Breast epithelium (tissue), 4 donors: ENCODE measurements at places on chromosomes 16 and 17. TPM values are rescaled to one million over a fixed set of nuclear protein-coding genes. Genes with fewer than 3 reads are reported as not detected.

DNA sequence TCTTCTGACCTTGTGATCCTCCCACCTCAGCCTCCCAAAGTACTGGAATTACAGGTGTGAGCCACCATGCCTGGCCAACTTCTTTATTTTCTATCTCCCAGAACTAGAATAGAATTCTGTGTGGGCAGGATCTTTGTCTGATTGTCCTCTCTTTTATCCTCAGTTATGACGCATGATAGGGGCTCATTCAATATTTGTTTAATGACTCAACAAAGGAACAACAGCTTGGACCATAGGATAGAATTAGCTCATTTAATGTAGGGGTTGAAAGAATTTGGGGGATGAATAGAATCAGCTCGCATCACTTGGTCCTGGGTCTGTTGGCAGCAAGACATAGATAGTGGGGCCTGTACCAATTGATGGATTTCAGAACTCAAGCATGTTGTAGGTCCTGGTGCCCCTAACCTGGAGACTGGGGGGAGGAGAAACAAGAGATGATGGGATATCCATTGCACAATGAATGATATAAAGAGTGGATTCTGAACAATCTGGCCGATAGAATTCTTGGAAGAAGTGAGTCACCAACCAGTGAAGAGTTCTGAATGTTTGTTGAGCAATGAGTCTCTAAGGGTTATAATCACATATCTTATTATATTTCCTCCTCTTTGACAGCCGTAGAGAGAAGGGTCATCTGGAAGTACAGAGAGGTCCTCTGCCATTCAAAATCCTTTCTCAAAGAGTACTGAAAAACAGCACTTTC lies 250.2 kb downstream of the HS3ST4 start:
- H3K36me3 ChIP-seq, result no peaks in the 10 kb centered on the region
- no peaks in the 10 kb centered on the region for H3K4me1 ChIP-seq
- no peak overlapping the region for H3K27ac ChIP-seq
- no peaks in the 10 kb centered on the region for H3K27me3 ChIP-seq

GRCh38 chr17:11598274-11599221 lies at the start of gene DNAH9:
DNAH9 (plus strand) TSS chr17:11598470; CDS start chr17:11598499, 29 bp downstream.
- H3K27me3 ChIP-seq, result no peaks in the 10 kb centered on the region
- no peaks in the 10 kb centered on the region for H3K4me1 ChIP-seq
- DNase-seq, result peak; percentile 99
- H3K27ac ChIP-seq, result peak within 1 kb of the TSS; percentile 93
- H3K4me3 ChIP-seq, result peak within 1 kb of the TSS; percentile 77
- H3K36me3 ChIP-seq, result no peaks in the 10 kb centered on the region

GRCh38 chr16:79599837-79600637 lies 500 bp downstream of the MAF start:
- no peaks in the 10 kb centered on the region for H3K27me3 ChIP-seq
- H3K27ac ChIP-seq, result peak overlapping the region; percentile 95
- no peaks in the 10 kb centered on the region for H3K36me3 ChIP-seq

DNA sequence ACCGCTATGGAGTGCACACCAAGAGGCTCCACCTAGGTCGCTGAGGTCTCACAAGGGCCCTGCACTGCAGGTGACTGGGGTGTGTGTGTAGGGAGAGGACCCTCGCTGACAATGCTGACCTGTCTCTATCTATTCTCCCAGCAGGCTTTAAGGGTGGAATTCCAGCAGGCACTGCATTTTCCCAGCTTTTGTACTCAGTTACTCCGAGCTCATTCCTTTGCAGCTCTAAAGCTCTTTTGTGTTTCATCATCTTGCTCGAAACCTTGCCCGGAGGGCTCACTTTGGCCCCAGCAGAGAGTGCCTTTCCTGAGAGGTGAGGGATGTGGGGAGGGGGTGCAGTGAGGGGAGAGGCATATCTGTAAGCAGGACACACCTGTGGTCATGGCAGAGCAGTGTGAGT lies 39.3 kb downstream of the SMPD3 start:
- H3K36me3 ChIP-seq, result no peaks in the 10 kb centered on the region
- no peaks in the 10 kb centered on the region for H3K27me3 ChIP-seq
- DNase-seq, result no peak
- no peak overlapping the region for H3K27ac ChIP-seq

SLC39A11 gene
- 47.0 TPM for total RNA-seq

- H3K27ac ChIP-seq, result no peak overlapping the region
- H3K4me3 ChIP-seq, result no peak overlapping the region
- H3K27me3 ChIP-seq, result no peaks in the 10 kb centered on the region
- no peaks in the 10 kb centered on the region for H3K36me3 ChIP-seq
These were observed 79.9 kb downstream of the MRC2 start for GRCh38 chr17:62707425-62707739.

TSNAXIP1 gene
- total RNA-seq, result 1.1 TPM

DNA sequence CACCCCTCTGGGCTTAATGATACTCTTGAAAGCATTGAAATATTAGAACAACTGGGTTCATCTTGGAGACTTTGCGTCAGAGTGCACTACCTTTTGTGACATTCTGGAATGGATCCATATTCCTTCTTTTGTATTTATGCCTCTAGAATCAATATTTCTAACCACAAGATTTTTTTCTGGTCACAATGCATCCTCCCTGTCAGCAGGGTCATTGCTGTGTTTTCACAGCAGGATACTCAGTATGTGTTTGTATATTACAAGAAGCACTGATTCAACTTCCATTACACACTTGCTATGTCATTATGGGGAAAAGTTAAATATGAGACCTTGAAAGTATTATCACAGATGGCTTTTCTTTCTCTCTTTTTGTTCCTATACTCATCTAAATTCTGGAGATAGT lies 370.0 kb downstream of the HS3ST3B1 start:
- no peak overlapping the region for H3K27ac ChIP-seq
- no peaks in the 10 kb centered on the region for H3K36me3 ChIP-seq
- no peaks in the 10 kb centered on the region for H3K4me1 ChIP-seq
- no peaks in the 10 kb centered on the region for H3K27me3 ChIP-seq

TMEM132E gene
- under 0.01 TPM for total RNA-seq

ST6GALNAC1 gene
- 1.3 TPM for total RNA-seq

DNA sequence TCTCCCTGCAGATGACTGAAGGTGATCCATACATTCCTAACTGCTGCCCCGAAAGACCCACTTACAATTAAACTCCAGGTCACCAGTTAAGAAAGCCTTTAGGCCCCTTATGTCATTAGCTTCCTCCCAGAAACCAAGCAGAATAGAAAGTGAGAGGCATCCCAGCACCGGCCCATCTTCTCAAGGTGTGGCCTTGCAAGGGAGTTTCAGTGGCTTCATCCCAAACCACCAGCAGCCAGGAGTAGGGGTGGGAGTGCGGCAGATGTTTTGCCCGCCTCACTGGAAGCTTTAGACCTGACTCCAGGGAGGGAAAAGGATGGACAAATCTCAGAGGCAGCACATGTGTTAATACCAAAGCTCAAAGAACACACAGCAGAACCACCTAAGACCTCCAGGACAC lies 5.1 kb downstream of the ZFHX3 start:
- no peak overlapping the region for H3K27ac ChIP-seq
- no peaks in the 10 kb centered on the region for H3K27me3 ChIP-seq
- no peak overlapping the region for H3K4me3 ChIP-seq
- DNase-seq, result no peak
- no peaks in the 10 kb centered on the region for H3K4me1 ChIP-seq

NQO1 gene
- total RNA-seq, result 188 TPM

GRCh38 chr17:79473876-79474440 lies 136.9 kb downstream of the RBFOX3 start:
- no peak overlapping the region for H3K4me3 ChIP-seq
- H3K27me3 ChIP-seq, result peaks cover 29% of the 10 kb centered on the region

MT1A gene
- total RNA-seq, result 97.8 TPM

GRCh38 chr17:30790279-30790678 lies 34.2 kb downstream of the CRLF3 start:
- H3K4me1 ChIP-seq, result no peaks in the 10 kb centered on the region
- no peaks in the 10 kb centered on the region for H3K27me3 ChIP-seq

GRCh38 chr17:74981979-74982662 lies 5.3 kb upstream of the CDR2L start:
- peak overlapping the region; percentile 51 for H3K4me3 ChIP-seq
- no peaks in the 10 kb centered on the region for H3K27me3 ChIP-seq
- H3K4me1 ChIP-seq, result no peaks in the 10 kb centered on the region
- peak; percentile 60 for DNase-seq

FTSJ3 gene
- total RNA-seq, result 55.4 TPM

GRCh38 chr16:66451548-66451947 lies 24.5 kb downstream of the BEAN1 start:
- no peak for DNase-seq
- H3K36me3 ChIP-seq, result no peaks in the 10 kb centered on the region
- no peaks in the 10 kb centered on the region for H3K4me1 ChIP-seq
- no peak overlapping the region for H3K4me3 ChIP-seq
- no peaks in the 10 kb centered on the region for H3K27me3 ChIP-seq

DNA sequence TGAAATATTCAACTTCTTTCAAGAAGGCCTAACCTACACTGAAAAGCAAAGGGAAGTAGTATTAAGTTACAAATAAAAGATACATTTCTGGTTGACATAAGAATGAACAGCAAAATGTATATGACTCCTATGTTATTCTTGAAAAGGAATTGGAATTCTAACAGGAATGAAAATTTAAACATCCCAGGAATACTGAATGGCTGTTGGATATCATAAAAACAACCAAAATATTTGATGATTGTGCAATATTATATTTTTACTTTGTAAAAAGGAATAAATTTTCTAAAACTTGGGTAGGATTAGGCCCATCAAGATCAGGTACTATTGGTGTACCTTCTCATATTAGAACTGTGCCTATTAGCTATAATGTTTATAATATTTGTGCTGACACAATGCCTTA lies 50.0 kb downstream of the CYB5B start:
- no peak overlapping the region for H3K27ac ChIP-seq
- no peaks in the 10 kb centered on the region for H3K36me3 ChIP-seq
- no peaks in the 10 kb centered on the region for H3K4me1 ChIP-seq

- peak overlapping the region; percentile 94 for H3K27ac ChIP-seq
- H3K4me3 ChIP-seq, result no peak overlapping the region
- H3K36me3 ChIP-seq, result no peaks in the 10 kb centered on the region
- peak; percentile 88 for DNase-seq
- peaks cover 17% of the 10 kb centered on the region for H3K4me1 ChIP-seq
- H3K27me3 ChIP-seq, result no peaks in the 10 kb centered on the region
These were observed 52.1 kb downstream of the CUEDC1 start for GRCh38 chr17:57902800-57903759.

- no peak for DNase-seq
- H3K27me3 ChIP-seq, result no peaks in the 10 kb centered on the region
- H3K4me3 ChIP-seq, result no peak overlapping the region
These were observed 36.4 kb downstream of the TXNDC11 start for GRCh38 chr16:11706180-11706742.

DNA sequence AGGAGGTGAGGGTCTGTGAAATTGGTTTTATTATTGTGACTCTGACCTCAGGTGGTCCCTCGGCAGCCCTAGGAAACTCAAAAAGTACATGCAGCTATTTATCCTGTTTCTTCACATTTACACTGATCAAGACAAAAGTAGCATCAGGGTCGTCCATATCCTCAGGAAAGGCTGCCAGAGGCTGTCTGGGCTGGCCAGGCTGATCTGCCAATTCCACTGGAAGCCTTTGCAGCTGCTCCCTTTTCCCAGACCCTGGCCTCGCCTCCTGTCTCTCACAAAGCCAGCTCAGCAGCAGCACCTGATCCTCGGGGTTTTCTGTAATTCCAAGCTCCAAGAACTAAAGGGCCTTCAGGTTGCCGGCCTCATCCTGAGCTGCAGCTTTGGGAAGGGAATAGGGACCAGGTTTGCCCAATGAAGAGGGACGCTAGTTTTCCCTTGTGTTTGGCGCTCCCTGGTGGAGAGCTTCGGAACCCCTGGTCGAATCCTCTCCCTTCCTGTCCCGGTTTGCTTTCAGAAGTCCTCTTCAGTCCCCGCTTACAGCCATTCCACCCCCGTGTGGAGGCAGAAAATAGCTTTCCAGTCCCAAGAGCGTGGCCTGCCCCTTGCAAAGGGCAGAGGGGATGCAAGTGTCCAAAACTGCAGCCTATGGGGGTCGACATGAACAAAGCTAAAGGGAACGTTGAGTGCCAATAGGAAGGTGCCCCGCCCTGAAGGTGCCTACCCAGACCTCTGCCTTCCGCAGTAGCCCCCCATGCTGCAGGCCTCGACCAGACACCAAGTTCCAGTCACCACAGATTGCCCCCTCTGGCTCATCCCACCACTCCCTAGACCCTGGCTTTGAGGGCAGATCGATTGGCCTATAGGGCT lies 13.4 kb downstream of the MFSD6L start:
- H3K27ac ChIP-seq, result no peak overlapping the region
- H3K4me1 ChIP-seq, result no peaks in the 10 kb centered on the region
- no peak overlapping the region for H3K4me3 ChIP-seq
- DNase-seq, result peak; percentile 44

GRCh38 chr16:83098536-83098935 lies 471.8 kb downstream of the CDH13 start:
- peaks cover 2% of the 10 kb centered on the region for H3K27me3 ChIP-seq
- no peaks in the 10 kb centered on the region for H3K4me1 ChIP-seq
- DNase-seq, result no peak

SLFN5 gene
- 29.8 TPM for total RNA-seq

TNFSF12 gene
- 39.3 TPM for total RNA-seq

GRCh38 chr17:18961634-18962493 lies 9.9 kb downstream of the SLC5A10 start:
- no peak for DNase-seq
- H3K4me1 ChIP-seq, result no peaks in the 10 kb centered on the region
- no peak overlapping the region for H3K4me3 ChIP-seq
- H3K27me3 ChIP-seq, result no peaks in the 10 kb centered on the region
- H3K27ac ChIP-seq, result no peak overlapping the region

- no peak for DNase-seq
- no peaks in the 10 kb centered on the region for H3K4me1 ChIP-seq
- no peak overlapping the region for H3K4me3 ChIP-seq
- no peak overlapping the region for H3K27ac ChIP-seq
- H3K36me3 ChIP-seq, result no peaks in the 10 kb centered on the region
These were observed 383.0 kb downstream of the MAF start for GRCh38 chr16:79217375-79218011.

KCNJ16 gene
- total RNA-seq, result 0.32 TPM

GRCh38 chr17:74737299-74738050 lies 419 bp downstream of the RAB37 start:
- H3K27ac ChIP-seq, result no peak overlapping the region
- no peak for DNase-seq
- H3K4me1 ChIP-seq, result no peaks in the 10 kb centered on the region
- H3K27me3 ChIP-seq, result no peaks in the 10 kb centered on the region
- H3K36me3 ChIP-seq, result no peaks in the 10 kb centered on the region

- no peak for DNase-seq
- H3K27me3 ChIP-seq, result no peaks in the 10 kb centered on the region
- no peak overlapping the region for H3K27ac ChIP-seq
- H3K36me3 ChIP-seq, result no peaks in the 10 kb centered on the region
- H3K4me1 ChIP-seq, result no peaks in the 10 kb centered on the region
These were observed 2.4 kb upstream of the MARVELD3 start for GRCh38 chr16:71623597-71623996.

KRT10 gene
- total RNA-seq, result 14.7 TPM
